Activated T-cell treated with anti-CD3 and anti-CD28 coated beads, Interleukin-2, amount 50 U/mL, for 48 hours (primary cell): ENCODE measurements at places on chromosomes 3 and 15.

GRCh38 chr3:197814372-197814771 is 23.3 kb downstream of the LRCH3 start:
- DNase-seq, result no peak

DNA sequence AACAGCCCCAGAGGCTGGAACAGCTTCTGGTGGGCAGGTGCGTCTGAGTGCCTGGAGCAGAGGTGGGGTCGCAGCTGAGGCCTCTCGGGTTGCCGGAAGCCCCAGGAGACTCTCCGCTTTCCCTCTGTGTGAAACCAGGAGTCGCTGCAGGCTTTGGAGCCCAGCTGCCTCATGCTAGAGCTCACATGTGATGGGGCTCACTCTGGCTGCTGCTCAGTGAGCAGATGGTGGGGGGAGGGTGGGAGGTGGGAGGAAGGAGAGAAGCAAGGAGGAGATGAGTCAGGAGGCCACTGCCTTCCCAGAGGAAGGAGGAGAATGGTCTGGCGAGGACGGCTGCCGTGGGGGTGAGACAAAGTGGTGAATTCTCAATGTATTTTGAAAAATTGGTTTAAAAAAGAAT is 290.1 kb upstream of the CHRNA7 start:
- DNase-seq, result no peak

DNA sequence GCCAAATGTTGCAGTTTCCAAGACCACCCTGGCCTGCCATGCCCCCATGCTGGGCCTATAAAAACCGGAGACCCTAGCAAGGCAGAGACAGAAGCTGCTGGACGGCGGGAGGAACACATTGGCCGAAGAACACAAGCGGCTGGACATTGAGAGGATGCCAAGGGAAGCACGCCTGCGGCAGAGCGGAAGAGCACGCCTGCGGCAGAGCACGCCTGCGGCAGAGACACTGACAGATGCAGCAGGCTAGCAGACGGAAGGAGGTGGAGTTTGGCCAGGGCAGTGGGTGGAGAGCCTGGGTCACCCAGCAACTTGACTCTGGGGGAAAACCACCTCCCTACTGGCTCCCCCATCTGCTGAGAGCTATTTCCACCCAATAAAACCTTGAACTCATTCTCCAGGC is 322.3 kb upstream of the TBL1XR1 start:
- no peak for DNase-seq

DNA sequence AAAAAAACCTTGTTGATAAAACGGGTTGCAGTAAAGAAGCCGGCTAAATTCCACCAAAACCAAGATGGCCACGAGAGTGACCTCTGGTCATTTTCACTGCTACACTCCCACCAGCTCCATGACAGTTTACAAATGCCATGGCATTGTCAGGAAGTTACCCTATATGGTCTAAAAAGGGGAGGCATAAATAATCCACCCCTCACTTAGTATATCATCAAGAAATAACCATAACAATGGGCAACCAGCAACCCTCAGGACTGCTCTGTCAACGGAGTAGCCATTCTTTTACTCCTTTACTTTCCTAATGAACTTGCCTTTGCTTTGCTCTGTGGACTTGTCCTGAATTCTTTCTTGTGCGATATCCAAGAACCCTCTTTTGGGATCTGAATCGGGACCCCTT is 14.4 kb upstream of the CDC25A start:
- DNase-seq, result no peak

- DNase-seq, result no peak
Observed at GRCh38 chr15:88019656-88020055, 236.9 kb downstream of the NTRK3 start.

- DNase-seq, result no peak
Observed at GRCh38 chr3:82081351-82081750, 319.9 kb upstream of the GBE1 start.

GRCh38 chr3:196431181-196432136 is 768 bp downstream of the UBXN7 start:
- DNase-seq, result peak; percentile 46

GRCh38 chr3:50972029-50972428 is 297.3 kb downstream of the DOCK3 start:
- no peak for DNase-seq

DNA sequence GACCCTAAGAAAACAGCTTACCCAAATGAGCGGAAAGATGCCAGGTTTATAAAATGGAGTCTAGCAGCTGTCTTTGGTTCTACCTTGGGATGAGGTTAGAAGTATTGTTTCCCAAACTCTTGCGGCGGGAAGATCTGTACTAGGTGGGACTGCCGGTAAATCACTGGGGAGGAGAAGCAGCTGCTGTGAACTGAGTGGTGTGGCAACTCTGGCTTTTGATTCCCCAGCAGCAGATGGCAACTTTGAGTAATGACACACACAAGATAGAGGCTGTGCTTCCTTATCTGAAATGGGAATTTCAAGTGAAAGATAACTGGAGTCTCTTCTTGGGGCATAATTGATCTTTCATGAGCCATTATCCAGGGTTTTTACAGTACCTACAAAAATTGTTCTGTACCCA is 184.9 kb downstream of the ATG7 start:
- no peak for DNase-seq

- DNase-seq, result no peak
Observed at GRCh38 chr3:179046497-179047353, 24.9 kb downstream of the ZMAT3 start.

- DNase-seq, result no peak
Observed at GRCh38 chr3:43423142-43423541, 136.8 kb downstream of the SNRK start.

GRCh38 chr15:74809242-74809641 is 3.4 kb upstream of the LMAN1L start:
- no peak for DNase-seq

- no peak for DNase-seq
Observed at GRCh38 chr3:62922326-62922725, 47.1 kb upstream of the CADPS start.

DNA sequence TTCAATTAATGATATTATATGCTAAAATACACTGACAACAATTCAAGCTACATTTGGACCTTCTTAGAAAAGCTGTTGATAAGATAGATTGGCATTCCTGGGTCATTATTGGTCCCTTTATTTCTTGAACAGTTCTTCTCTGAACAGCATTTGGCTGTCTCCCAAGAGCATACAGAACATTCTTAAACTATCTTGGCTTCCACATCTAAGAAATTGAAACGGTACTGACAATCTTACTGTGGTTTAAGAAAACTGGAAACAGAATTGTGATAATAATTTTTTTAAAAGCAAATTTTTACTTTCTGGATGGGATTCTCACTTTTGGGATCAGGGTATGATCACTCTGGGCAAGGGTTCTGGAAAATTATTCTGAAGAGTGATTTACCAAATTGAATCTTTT is 161.7 kb upstream of the ZNF385D start:
- no peak for DNase-seq
